ENCODE measurements at places on chromosomes 2 and 18. TPM values are rescaled to one million over a fixed set of nuclear protein-coding genes. Genes with fewer than 3 reads are reported as not detected.

DNA sequence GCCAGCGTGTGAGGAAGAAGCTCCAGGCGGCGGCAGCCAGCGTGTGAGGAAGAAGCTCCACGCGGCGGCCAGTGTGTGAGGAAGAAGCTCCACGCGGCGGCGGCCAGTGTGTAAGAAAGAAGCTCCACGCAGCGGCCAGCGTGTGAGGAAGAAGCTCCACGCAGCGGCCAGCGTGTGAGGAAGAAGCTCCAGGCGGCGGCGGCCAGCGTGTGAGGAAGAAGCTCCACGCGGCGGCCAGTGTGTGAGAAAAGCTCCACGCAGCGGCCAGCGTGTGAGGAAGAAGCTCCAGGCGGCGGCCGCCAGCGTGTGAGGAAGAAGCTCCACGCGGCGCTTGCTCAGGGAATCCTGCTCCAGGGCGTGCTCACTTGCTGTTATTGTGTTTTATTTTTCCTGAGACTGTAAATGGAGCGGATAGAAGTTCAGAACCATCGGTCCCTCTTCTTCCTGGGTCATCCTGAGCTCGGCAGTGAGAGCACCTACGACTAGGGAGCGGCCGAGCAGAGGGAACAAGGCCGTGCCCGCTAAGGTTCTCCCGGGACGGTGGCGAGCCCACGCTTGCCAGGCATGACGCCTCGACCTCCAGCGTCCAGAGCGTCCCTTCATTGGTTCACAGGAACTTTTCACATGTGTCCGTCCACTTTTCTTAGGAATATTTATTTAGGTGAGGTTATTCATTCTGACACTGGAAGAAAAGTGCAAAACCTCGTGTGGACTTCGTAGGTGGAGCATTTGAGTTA is 94.2 kb downstream of the TMEM18 start:
- H3K27me3 ChIP-seq = no peaks in the 10 kb centered on the region
- H3K4me3 ChIP-seq = no peak overlapping the region
- DNase-seq = no peak
- H3K27ac ChIP-seq = no peak overlapping the region

- H3K27me3 ChIP-seq = no peaks in the 10 kb centered on the region
- H3K4me3 ChIP-seq = no peak overlapping the region
- no peaks in the 10 kb centered on the region for H3K36me3 ChIP-seq
Measured at GRCh38 chr18:6561420-6561861, 146.7 kb upstream of the L3MBTL4 start.

- H3K27ac ChIP-seq = no peak overlapping the region
- no peaks in the 10 kb centered on the region for H3K4me1 ChIP-seq
- H3K36me3 ChIP-seq = no peaks in the 10 kb centered on the region
Measured at GRCh38 chr2:70411483-70412125, 109.7 kb upstream of the FAM136A start.

DNA sequence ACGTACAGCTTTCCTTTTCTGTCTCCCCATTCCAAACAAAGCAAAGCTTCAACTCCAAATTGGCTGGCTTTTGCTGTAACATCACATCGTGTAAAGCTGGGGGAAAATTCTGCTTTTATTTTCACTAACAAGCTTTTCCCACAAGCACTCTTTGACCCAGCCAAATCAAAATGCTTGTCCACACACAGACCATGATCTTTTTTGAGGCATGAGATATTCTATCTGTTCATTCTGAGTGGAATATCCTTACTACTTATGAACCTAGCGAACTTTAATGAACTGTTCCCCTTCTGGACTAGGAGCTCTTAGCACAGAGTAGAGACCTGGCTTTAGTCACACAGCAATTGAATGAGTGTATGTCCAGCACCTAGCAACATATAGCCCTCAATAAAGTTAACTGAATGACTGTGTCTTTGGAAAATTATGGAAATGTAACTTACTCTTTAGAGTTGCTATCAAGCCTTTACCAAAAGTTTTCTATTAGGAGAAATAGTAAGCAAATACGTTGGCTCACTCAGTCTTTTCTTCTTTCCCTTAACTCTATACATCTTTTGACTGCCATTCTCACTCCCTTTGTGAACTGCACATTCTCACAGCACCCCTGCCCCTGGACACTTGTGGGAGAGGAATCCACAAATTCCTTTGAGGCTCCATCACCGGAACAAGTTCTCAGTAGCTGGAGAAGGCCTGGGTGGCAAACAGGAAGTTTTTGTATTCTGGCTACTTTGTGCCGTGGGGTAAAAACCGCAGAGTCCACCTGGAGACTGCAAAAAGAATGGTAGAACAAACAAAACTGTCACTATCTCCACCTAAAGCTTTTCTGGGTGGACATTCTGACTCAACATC is 1.3 kb upstream of the UBE2E3 start:
- peak overlapping the region; percentile 99 for H3K27ac ChIP-seq
- H3K4me1 ChIP-seq = peaks cover 36% of the 10 kb centered on the region
- DNase-seq = peak; percentile 95
- H3K4me3 ChIP-seq = peak overlapping the region; percentile 75

GRCh38 chr2:14530506-14530905 is 102.0 kb upstream of the LRATD1 start:
- no peaks in the 10 kb centered on the region for H3K36me3 ChIP-seq
- H3K27me3 ChIP-seq = no peaks in the 10 kb centered on the region
- no peak overlapping the region for H3K4me3 ChIP-seq
- H3K4me1 ChIP-seq = peaks cover 2% of the 10 kb centered on the region

GRCh38 chr2:6434438-6434837 is 431.3 kb downstream of the CMPK2 start:
- no peak for DNase-seq
- H3K27ac ChIP-seq = no peak overlapping the region
- H3K27me3 ChIP-seq = peaks cover 18% of the 10 kb centered on the region
- H3K36me3 ChIP-seq = no peaks in the 10 kb centered on the region
- no peaks in the 10 kb centered on the region for H3K4me1 ChIP-seq

The PID1 gene
- 0.84 TPM for total RNA-seq

The DAW1 gene
- total RNA-seq = 1.0 TPM

The ABCG5 gene
- total RNA-seq = not detected

Measured in PC-3 (cell line).